ENCODE measurements at places on chromosomes 7 and 10.
A peak's percentile ranks its signal among the peaks of the same experiment; 100 is the strongest.

DNA sequence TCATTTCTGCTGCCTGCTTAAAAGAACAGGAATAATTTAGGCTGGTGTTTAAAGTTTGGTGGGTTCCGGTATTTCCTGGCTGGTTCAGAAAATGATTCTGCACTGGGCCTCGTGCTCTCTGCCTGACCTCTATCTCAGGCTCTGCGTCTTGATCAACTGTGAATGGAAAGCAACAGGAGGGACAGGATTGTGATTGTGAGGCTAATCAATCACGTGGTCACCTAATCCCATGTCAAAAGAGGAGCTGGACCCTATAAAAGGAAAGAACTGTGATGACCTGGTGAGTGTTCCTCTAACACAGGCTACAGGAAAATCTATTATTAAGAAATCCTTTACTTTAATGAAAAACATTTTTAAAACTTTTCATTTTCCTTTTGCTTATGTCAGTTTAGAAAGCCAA, at the start of gene DHX32:
Gene DHX32, minus strand, starts transcription at position 101 of the 400 bp plus-strand sequence. CDS start 468 bp downstream, outside the sequence.
- no peak for DNase-seq

DNA sequence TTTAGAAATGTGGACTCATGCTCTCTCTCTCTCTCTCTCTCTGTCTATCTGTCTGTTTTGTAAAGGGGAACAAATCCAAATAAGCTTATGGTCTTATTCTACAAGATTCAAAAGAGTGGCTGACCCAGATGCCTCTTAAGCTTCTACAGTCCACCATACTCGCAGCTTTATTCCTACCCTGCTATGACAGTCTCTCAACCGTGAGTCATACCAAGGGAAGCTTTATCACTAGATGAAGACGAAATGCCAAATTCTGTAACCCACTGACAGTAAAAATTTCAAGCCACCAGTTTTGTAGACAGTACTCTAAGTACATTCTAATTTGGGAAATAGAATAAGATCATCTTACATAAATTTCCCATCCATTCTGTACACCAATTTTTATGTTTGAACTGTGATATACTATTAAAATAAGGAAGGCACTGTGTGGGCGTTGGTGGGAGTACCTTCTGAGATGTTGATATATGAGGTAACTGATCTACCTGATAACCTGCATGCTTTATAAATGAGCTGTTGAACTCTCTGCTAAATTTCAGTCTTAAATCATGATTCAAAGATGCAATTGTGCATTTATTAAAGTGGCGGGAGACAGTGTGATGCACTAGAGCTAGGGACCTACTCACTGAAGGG, 153.2 kb downstream of the KLF6 start:
- DNase-seq, result no peak

DNA sequence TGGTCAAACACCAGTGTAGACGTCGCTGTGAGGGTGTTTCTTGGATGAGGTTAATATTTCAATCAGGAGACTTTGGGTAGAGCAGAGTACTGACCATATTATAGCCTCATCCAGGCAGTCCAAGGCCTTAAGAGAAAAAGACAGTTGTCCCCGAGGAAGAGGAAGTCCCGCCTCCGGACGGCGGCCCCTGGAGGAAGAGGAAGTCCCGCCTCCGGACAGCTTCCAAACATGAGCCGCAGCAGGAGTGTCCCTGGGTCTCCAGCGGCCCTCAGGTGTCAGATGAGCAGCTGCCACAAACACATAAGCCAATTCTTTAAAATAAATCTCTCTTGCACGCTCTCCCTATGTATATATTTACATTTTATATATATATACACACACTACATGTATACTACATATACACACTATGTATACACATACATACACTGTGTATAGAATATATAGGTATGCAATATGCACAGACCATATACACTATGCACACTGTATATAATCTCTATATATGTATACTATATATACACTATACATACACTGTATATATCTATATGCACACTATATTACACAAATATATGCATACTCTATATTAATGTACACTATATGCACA, 37.5 kb downstream of the PWWP2B start:
- DNase-seq, result peak; percentile 62

DNA sequence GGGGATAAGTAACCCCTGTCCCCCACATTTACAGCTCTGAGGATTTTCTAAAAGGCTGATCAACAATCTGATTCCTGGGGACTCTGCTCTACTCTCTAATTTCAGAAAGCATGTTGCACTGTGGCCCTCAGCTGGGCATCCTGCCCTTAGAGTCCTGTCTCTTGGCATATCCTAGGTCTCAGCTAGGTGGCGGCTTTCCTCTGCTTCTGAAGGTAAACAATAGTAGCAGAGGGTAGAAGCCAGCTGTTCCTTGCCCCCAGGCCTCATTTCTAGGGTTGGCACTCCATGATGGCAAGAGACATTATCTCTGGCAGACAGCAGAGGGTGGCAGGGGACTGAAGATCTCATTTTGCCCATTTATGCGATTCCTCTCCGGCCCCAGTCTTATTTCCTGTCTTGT, 77.0 kb downstream of the ADCYAP1R1 start:
- peak; percentile 46 for DNase-seq

DNA sequence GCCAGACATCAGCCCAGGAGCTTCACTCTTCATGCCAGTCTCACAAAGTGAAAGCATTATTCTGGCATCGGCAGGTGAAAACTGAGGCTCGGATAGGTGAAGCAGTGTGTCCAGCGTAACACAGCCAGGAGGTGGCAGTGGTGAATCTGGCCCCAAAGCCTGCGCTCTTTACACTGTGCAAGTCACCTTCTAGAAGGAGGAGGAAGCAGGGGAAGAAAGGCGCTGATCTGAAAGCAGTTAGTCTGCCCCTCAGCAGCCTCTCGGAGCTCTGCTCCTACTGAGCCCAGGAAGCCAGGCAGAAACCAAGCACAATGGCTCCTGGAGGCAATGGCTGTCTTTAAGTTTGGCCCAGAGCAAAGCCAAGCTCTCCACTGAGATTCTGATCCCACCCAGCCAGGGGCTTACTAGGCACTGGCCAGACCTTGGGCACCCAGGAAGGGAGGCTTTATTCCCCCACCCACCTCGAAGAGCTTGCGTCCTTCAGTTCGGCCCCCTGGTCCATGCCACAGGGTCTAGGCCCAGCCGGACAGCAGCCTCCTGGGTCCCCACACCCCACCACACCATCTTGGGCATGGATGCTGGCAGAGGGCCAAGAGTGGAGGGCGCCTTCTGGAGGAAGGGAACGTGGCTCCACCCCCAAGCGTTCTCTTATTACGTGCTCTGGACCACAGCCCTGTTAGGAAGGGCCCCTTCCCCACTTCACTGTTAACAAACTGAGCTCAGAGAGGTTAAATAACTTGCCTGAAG, 104.5 kb downstream of the GRID1 start:
- DNase-seq, result peak; percentile 77
